ENCODE measurements at places on chromosomes 4 and X. TPM values are rescaled to one million over a fixed set of nuclear protein-coding genes. Genes with fewer than 3 reads are reported as not detected.

The MUC7 gene
- not detected for total RNA-seq

The HERC5 gene
- total RNA-seq, result 0.57 TPM

The SH2D1A gene
- total RNA-seq, result not detected

The POU4F2 gene
- total RNA-seq, result not detected

The CXCL11 gene
- total RNA-seq, result 0.14 TPM

The MBNL3 gene
- total RNA-seq, result 1.8 TPM

The TBC1D8B gene
- total RNA-seq, result 11.1 TPM

The KDR gene
- 0.28 TPM for total RNA-seq

The RXFP1 gene
- 5.6 TPM for total RNA-seq

The F8A1 gene
- total RNA-seq, result 1.1 TPM

The NPNT gene
- total RNA-seq, result 0.09 TPM

The PF4V1 gene
- 51.0 TPM for total RNA-seq

The FAM53A gene
- 0.85 TPM for total RNA-seq

The NEUROG2 gene
- total RNA-seq, result not detected

The MAN2B2 gene
- total RNA-seq, result 20.2 TPM

The TMSB15A gene
- 0.85 TPM for total RNA-seq

The CLNK gene
- not detected for total RNA-seq

The SULT1B1 gene
- total RNA-seq, result under 0.01 TPM

The CENPVL1 gene
- not detected for total RNA-seq

The TMEM154 gene
- total RNA-seq, result 2.3 TPM

The CHRDL1 gene
- total RNA-seq, result 0.14 TPM

The CCKAR gene
- total RNA-seq, result 0.57 TPM

The TLR3 gene
- total RNA-seq, result 2.0 TPM

The KCNE5 gene
- total RNA-seq, result 0.74 TPM

The AIFM1 gene
- total RNA-seq, result 22.9 TPM

The SEL1L3 gene
- 178 TPM for total RNA-seq

The PAGE1 gene
- not detected for total RNA-seq

The ADH1A gene
- total RNA-seq, result not detected

The TRIM2 gene
- total RNA-seq, result 72.0 TPM

The FGFRL1 gene
- 12.2 TPM for total RNA-seq

The HTN3 gene
- total RNA-seq, result not detected

The DOK7 gene
- not detected for total RNA-seq

The LNX1 gene
- total RNA-seq, result 1.7 TPM

The ABCG2 gene
- total RNA-seq, result 1.1 TPM

The GLRB gene
- 10.2 TPM for total RNA-seq

The CT45A10 gene
- not detected for total RNA-seq

The THAP9 gene
- 4.7 TPM for total RNA-seq

The OPRPN gene
- total RNA-seq, result not detected

All from smooth muscle cell of bladder (primary cell).